Fibroblast of villous mesenchyme (primary cell): ENCODE measurements at places on chromosomes 16 and 17.

DNA sequence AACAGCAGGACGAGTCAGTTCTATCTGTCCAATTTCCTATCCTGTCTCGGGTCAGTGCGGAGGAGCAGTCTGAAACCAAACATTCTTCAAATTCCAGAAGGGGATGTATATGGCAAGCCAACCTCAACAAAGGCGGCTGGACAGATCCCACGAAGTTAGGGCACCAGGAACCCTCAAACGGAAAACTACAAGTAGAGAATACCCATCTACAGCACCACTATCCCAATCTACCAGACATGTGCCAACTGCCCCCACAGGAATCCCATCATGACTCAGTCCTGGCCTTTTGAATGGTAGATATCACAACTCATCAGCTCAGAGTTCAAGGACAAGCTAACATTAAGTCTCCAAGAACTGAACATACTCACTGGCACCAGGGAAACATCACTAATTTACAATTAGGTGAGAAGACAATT lies 2.3 kb downstream of the NAT9 start:
- peak; percentile 73 for DNase-seq

DNA sequence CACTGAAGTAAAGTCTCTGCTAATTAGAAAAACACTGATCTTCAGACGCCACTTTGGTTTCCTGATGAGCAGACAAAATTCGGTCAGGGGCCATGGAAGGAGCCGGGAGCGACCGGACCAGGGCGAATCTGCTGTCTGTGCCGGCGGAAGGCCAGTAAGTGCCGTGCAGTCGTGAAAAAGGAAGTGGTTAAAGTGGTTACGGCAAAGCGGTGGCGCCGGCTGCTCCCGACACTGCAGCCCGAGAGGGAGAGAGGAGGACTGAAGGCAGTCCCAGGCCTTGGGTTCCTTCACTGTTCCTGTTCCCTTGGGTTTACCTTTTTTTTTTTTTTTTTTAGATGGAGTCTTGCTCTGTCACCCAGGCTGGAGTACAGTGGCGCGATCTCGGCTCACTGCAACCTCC lies 17.3 kb upstream of the HEXD start:
- no peak for DNase-seq

DNA sequence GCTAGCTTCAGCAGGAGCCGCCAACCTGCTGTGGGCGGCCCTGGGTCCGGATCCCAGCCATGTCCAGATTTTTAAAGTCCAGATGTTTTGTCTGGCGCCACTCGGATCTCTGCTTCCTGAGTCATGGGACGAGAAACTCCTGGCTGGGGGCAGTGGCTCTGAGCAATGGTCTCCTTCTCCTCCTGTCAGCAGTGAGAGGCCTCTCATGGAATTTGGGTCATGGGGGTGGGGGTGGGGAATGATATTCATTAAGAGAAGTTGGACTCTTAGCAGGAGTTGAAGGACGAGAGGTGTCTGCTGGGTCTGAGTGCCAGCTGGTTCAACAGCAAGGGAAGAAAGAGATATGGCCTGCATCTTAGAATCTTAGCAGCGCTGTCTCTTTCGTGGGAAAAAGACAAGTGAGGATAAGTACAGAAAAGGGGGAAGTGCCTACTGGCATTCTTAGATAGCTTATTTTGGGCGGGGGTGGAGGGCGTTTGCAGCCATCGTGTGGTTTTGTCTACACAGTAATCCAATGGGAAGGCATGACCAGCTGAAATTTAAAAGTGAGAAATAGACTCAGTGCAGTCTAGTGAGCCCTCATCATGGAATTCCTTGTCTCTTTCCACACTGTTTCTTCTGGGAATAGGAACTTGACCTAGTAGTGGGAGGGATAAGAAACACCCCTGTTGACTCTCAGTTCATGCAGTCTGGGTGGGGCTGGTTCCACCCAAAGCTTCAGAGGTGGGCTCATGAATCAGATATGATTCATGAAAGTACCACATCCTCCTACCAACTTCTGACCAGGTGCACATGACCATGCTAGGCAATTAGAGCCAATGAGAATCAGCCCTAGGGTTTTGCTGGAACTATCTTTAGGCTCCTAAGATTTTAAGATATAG lies 80.5 kb downstream of the MYH13 start:
- peak; percentile 44 for DNase-seq

GRCh38 chr16:17470182-17470907 lies 415 bp downstream of the XYLT1 start:
- no peak for DNase-seq

GRCh38 chr16:20203272-20203671 lies 124.0 kb downstream of the GP2 start:
- no peak for DNase-seq

- DNase-seq = no peak
Measured at GRCh38 chr17:37847811-37848331, 76.3 kb upstream of the TBC1D3K start.

GRCh38 chr16:88356727-88357199 lies 26.0 kb upstream of the ZNF469 start:
- no peak for DNase-seq

DNA sequence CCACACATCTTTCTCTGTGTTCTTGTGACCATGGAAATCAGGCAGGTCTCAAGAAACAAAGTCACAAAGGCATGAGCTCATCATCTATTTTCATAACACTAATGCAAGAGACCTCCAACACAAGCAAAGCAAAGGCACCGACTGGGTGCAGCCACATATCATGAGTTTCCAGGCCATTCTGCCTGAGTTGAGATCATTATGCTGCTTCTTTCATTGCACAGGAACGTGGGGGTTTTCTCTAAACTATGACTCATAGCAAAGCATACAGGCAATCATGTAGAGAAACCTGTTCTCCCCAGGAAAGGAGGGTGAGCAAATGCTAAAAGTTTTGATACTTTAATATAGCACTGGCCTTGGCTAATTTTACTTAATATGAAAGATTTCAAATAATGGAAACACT lies 60.7 kb downstream of the GRIN2A start:
- peak; percentile 64 for DNase-seq

- DNase-seq = peak; percentile 89
Measured at GRCh38 chr16:8878523-8878911, 3.6 kb upstream of the LITAFD start.

GRCh38 chr17:57477522-57478362 lies 221.4 kb downstream of the MSI2 start:
- no peak for DNase-seq

GRCh38 chr16:84096447-84097005 lies 20.2 kb downstream of the MBTPS1 start:
- DNase-seq = no peak

- no peak for DNase-seq
Measured at GRCh38 chr16:59169168-59169567, 435.1 kb upstream of the GOT2 start.

DNA sequence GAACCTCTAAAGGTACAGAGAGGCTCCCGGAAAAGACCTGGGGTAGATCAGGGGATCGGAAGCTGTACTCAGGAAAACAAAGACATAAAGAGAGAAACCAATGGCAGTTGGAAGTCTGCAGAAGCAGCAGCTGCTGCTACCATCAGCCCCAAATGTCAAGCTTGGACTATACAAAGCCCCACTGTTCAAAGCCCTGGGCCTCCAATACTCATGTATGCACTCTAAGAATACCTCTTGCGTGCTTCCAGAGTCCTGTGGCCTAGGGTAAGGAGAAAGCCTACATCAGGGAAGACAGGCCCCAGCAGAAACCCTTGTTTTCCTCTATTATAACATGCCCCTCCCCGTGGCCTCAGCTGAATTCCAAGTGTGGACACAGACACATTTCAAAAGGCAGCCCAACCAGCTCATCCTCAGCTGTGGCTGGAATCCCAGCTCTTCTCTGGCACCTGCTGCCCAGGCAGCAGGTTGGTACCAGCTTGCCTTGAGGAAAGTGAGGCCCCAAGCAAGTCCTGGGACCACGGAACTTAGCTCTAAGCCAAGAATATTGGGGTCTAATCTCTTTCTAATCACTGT lies 19.3 kb upstream of the MTMR4 start:
- DNase-seq = no peak

DNA sequence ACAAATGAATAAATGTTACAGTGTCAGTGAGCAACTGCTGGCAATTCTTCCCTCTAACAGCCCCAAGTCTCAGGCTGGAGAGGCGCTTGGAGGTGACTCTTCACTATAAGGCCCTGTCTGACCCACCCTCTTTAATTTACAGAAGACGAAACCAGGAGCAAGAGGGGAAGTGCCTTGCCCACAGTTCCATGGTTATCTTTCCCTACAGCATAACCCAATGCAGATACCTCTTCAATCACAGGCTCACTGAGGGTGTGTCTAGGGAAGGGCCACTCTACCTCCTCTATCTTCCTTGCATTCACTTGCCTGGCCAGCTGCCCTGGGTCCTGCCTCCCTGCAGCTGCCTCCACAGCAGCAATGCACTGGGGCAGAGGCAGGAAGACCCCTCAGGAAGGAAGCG lies 9.6 kb upstream of the N4BP1 start:
- no peak for DNase-seq

DNA sequence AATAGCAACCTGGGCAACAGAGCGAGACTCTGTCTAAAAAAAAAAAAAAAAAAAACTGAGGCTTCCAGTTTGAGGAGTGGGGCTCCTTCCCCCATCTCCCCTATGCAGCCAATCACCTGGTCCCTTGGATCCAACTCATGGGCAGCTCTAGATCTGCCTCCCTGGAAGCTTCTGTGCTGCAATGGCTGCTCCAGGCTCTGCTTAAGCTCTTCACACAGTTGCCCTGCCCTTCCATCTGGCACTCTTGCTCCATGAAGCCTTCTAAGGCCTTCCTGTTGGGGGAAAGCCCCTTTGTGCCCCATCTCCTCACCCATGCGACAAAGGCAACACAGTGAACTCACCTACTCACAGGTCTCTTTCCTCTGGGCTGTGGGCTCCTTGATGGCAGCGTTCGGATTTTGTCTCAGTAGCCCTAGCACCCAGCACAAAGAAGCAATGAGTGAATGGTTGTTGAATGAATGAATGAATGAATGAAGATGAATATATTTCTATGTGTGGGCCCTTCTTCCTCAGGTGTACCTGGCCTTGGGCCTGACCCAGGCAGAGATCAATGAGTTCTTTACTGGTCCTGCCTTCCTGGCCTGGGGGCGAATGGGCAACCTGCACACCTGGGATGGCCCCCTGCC lies 1.9 kb downstream of the NAGLU start:
- no peak for DNase-seq

- no peak for DNase-seq
Measured at GRCh38 chr17:17700251-17700969, 19.2 kb downstream of the RAI1 start.

DNA sequence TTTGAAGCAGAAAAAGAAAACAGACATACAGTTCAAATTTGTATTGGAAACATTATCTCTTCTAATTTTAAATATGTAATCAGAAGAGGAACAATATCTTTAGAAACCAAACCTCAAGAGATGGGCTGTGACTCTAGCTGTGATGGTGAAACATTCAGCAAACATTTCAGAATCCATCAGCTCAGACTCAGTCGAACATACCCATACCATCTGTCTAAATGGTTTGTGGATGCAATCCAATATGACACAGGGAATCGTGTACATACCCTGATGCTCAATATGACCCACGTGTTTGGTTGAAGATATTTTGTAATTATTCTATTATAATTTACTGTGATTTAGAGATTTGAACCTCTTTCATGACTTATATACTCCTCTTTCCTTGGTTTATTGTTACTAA lies 665.2 kb upstream of the CDH8 start:
- no peak for DNase-seq

GRCh38 chr17:47810200-47810821 lies 11.3 kb downstream of the OSBPL7 start:
- peak; percentile 90 for DNase-seq

GRCh38 chr16:66036793-66037715 lies 329.4 kb upstream of the CDH5 start:
- peak; percentile 17 for DNase-seq

- no peak for DNase-seq
Measured at GRCh38 chr16:3957344-3957980, 76.9 kb upstream of the CREBBP start.

- no peak for DNase-seq
Measured at GRCh38 chr16:10180042-10180770, 2.0 kb downstream of the GRIN2A start.

DNA sequence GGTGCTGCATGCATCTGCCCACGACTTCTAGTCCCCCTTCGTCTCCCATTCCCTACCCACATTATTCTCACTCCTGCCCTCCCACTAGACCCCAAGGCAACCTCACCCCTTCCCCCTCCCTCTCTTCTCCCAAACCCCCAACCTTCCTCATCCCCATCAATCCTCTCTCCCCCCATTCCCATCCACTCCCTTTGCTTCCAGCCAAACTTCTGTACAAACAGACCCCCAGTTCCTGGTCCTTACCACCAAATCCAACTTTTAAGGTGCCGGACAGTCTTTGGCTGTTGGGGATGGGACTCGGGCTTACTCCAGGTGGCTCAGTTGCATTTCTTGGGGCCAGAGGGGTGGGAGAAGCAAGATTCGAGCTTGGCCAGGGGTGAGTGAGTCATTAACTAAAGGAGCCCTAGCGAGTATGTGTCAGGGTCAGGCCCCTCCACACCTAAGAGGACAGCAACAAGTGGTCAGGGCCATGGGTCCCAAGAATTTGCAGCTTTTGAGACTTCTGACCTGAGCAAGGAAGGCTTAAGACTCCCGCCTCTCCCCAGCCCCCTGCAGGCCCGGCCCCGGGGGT lies at the start of gene SLC38A8:
TSS of gene SLC38A8 (minus strand) at position 488 of the 571 bp plus-strand sequence. CDS start 638 bp downstream, outside the sequence.
- DNase-seq = no peak

- no peak for DNase-seq
Measured at GRCh38 chr17:21165922-21166594, 39.3 kb downstream of the DHRS7B start.

GRCh38 chr16:51888534-51888933 lies 658.4 kb downstream of the TOX3 start:
- no peak for DNase-seq

- no peak for DNase-seq
Measured at GRCh38 chr16:14187517-14188338, 116.6 kb downstream of the MRTFB start.

- no peak for DNase-seq
Measured at GRCh38 chr17:20315821-20316220, 151.5 kb downstream of the LGALS9B start.

DNA sequence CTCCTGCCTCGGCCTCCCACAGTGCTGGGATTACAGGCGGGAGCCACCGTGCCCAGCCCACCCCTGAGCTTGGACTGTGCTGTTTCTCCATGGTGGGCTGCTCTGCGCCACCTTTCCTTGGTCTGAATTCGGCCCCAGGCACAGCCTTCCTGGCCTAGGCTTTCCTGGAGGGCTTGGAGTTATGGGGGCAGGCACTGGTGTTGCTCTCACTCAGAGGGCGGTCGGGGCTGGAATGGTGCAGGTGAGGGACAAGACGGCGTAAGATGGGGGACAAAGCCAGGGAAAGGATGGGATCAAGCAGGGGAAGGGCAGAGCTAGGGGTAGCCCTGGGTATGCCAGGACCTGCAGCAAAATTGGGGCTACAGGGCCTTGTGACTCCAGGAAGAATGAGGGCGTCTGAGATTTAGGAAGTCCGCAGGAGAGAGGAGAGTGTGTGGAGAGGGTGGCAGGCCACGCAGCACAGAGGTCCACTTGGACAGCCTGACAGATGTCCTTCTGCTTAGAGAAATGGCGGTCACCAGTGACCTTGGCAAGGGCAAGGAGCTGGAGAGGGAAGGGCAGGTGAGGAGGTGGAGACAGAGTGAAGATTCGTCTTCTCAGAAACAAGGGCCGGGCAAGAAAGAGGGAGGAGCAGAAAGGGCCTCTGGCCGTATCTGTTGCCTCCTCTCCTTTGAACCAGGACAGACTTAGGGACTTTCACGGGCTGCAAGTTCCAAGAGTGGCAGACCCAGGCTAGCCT lies 1.6 kb upstream of the ATP6V0C start:
- no peak for DNase-seq

GRCh38 chr16:51562891-51563290 lies 411.8 kb upstream of the SALL1 start:
- no peak for DNase-seq

- DNase-seq = no peak
Measured at GRCh38 chr17:56440419-56440818, 153.1 kb upstream of the NOG start.

- peak; percentile 36 for DNase-seq
Measured at GRCh38 chr16:85521552-85522307, 91.4 kb upstream of the GSE1 start.
